Dorsolateral prefrontal cortex (tissue), 122 donors: ENCODE measurements at places on chromosomes 6 and 20. TPM values are rescaled to one million over a fixed set of nuclear protein-coding genes. Genes with fewer than 3 reads are reported as not detected.

GRCh38 chr6:99362678-99363268, 13.3 kb upstream of the FAXC start:
- no peak for DNase-seq

Gene HRH3
- 19.5 TPM for total RNA-seq

Gene SLC24A3
- 10.5 TPM for total RNA-seq

- no peak for DNase-seq
Observed at GRCh38 chr6:76772951-76773350, 690.3 kb downstream of the HTR1B start.

DNA sequence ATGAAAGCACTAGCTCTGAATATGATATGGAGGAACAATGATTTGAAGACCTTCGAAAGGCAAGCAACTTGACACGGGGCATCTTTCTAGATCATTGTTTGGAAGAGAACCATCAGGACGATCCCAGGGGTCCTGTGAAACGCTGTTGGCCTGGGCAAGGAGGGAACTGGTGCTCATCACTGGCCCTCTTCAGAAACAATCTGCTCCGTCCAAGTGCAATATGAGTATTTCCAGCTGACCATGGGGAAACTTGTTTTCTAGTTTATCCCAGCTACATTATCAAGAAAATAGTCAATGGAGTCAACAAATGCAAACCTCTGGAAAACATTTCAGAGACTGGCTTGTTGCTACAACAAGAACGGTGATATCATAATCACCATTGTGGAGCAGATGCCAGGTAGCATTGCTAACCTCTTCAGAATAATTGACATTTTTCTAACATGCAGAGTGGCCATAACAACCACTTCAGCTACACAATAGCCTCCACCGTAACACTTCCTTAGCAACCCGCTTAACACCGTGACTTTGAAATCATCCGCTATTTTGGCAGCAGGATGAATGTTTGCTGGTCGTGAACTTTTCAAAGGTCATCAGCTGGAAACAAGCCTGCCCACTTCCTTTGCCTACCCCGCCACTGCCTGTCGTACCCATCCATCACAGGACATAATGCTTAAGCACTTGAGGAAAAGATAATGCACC, 112.0 kb upstream of the PDE10A start:
- no peak for DNase-seq

Gene STK38
- total RNA-seq, result 17.4 TPM

DNA sequence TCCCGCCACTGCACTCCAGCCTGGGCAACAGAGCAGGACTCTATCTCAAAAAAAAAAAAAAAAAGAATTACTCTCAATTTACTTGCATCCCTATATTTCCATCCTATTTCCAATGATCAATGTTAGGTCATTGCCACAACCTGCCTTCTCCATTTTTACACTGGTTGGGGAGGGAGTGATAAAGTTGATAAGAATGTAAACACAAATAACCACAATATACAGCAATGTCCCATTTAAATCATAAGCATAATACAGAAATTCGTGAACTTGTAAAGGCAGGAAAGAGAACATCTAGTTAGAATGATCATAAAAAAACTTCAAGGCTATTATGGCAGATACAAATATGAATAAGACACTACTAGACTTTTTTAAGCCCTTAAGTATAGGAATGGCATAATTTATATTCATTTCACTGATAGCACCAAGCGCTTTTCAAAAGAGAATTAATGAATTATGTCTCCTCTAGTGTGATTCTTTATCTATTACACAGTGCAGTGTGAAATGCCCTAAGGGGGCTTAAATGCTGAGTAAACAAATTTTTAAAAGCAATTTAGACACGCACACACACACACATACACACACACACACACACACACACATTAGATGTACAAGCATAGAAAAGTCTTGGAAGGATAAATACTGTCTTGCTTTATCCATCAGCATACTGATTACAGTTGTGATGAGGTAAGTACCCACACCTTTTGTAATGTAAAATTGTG, 33.5 kb upstream of the RAB23 start:
- DNase-seq, result no peak

Gene HTR1E
- 12.3 TPM for total RNA-seq

DNA sequence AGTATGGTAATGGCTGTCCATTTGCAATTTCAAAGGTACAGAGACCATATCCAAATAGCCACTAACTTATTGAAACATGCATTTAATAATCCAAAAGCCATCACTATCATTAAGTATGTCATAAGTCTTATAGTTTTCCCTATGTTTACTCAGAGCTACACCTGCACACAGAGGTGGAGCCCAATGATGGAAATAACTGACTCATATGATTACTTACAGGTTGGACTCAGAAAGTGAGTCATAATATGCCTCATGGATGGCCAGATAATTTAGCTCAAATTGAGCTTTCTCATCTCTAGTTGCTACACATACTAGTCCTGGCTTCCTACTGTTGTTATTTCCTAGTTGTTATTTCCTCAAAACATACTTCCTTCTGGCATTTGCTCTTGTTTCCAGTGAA, 104.4 kb upstream of the KHDRBS2 start:
- no peak for DNase-seq

DNA sequence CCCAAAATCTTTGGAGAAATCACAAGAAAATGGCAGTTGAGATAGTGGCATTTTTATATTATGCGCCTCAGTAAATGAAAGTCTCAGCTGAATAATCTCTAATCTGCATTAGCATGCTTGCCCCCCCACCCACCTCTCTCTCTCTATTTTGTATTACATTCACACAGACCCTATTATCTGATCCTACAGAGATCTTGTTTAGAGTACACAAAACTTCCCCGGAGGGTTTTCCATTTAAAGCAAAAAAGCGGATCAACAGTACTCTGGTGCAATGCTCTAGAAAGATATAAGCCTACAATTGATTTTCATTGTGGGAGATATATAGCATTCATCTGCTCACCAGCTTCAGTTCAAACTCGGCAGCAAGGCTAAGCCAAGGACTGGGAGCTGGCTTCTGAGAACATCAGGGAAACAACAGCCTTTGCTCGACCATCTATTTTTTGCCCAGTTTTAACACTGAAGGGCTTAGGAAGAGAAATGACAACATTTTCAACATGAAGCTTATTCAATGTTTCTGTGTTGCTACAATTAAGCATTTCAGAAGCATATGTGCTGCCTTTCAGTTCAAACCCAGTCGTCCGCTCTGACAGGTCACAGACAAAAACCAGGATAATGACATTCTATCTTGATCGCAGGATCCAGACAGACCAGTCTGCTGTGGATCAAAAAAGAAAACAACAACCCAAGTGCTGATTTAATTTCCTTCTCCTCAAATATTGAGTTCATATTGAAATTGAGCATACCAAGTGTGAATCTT, 137.6 kb upstream of the ATXN1 start:
- no peak for DNase-seq

Gene AFG1L
- 21.2 TPM for total RNA-seq

DNA sequence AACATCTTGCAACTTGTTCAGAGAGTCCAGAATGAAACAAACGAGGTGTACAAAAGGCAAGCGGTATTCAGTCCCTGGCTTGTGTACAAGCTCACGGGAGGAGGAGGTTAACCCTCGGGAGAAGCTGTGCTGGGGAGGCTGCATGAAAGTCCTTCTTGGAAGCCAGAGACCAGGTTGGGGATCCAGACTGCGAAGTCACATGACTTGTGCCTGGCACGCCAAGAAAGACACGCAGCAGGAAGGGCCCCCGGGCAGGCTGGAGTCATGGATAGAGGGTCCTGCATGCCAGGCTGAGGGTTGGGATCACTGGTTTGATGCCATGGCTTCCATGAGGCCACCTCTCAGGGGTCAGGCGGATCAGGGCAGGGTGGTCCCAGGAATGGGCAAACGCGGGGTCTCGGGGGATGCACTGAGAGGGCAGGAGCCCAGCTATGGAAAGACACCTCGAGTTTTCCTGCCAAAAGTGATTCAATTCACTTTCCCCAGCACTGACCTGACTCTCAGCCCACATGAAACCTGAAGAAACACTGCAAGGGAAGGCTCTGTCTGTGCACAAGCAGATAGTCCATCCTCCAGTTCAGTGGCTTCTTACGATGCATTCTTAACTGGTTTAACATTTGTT, 79.4 kb downstream of the DLL1 start:
- peak; percentile 27 for DNase-seq

DNA sequence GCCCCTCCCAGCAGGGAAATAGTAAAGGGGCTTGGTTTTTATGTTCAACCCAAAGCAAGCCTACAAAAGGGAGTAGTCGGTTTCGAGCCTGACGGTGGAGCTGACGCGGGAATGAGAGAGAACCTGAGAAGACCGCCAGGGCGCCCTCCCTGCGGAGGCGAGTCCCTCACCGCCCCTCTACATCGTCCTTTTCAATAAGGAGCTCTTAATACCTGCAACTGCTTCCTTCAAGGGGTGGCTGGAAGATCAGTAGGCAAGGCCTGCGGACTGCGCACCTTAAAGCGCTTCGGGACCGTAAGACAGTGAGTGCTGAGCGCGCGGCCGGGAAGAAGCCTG, 709 bp upstream of the ZNF76 start:
- no peak for DNase-seq

Gene PI16
- 8.5 TPM for total RNA-seq

DNA sequence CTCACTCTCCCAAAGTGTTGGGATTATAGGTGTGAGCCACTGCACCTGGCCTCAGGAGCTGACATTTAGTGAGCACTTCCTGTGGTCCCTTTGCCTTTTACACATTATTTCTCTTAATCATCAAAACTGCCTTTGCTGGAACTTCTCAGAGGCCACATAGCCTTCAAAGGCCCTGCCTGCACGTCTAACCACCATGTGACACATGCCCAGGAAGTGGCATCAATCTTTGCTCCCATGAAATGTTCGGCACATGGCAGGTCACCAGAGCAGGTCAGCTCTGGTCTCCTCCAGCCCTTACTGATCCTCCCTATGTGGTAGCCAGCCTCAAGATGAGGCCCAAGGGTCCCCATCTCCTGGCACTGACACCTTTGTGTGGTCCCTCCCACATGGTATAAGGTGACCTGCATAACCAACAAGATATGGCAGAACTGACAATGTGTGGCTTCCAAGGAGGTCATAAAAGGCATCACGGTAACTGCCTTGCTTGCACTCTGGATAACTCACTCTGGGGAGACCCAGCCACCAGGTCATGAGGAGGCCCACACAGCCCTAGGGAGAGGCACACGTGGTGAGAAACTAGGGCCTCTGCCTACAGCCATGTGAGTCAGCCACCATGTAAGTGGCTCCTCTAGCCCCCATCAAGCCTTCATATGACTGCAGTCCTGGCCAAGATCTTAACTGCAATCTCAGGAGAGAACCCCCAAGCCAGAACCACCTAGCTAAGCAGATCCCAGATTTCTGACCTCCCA, 28.8 kb upstream of the HMGA1 start:
- no peak for DNase-seq

DNA sequence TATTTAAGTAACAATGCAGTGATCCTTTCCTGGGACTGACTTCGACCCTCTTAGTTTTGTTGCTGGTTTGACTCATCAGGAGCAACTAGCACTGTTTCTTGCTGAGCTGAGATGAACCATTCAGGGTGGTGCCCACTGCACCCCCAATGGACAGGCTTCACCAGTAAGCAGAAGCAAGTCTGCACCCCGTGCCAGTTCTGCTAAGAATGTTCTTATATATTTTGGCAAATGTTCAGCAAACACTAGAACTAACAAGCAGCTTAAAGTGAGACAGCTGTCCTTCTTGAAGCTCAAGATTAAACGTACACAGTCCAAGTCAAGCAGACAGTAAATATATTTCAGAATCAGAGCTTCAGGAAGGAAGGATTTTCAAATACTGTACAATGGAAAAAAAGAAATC, 561.3 kb upstream of the CDH4 start:
- DNase-seq, result no peak

Gene DCDC2
- total RNA-seq, result 1.4 TPM

DNA sequence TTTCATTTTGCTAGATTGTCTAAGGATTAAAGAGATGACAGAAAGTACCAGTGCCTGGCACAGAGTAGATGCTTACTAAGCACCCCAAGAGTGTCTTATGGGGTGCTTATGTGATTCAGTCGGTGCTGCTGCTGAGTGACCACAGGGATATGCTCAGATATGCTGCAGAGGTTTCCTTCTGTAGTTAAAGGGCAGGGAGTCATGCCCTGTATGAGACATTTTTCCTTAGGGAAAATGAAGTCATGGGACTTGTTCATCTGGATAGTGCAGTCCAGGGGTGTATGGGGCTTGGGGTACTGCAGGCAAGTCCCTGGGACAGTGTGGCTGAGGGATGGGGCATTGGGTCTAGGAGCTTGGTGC, 25.1 kb downstream of the TOX2 start:
- no peak for DNase-seq

DNA sequence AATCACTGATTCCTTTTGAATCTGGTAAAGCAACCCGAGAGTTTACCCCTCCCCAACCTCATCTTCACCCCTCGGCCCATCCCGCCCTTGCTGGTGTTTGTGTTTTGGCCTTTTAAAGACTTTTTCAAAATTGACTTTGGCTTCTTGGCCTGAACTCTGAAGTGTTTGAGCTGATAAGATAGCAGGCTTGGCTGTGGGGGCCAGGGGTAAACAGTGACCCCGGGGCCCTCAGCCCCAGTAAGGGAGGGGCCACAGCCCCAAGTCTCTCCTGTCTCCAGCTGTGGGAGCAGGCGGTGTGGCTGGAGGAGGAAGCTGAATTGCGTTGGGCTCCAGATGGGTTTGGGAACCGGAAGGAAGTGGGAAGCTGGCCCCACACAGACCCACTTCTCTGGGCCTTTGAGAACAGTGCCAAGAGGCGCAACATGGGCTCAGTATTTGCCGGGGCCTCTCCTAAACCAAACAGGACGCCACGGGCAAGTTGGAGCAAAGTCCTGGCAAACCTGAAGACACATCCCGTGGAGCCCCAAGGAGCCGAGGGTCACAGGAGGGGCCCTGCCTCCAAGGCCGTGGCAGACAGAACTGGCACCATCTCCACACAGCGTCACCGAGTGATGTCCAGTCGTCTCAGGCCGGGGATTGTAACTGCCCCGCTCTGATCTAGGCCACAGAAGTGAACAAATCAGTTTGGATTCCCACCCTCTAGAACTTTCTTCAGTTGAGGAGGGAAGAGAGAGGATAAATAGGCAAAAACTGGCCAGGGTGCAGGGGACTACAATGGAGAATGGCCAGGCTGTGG, 54.3 kb upstream of the PTPN1 start:
- no peak for DNase-seq

DNA sequence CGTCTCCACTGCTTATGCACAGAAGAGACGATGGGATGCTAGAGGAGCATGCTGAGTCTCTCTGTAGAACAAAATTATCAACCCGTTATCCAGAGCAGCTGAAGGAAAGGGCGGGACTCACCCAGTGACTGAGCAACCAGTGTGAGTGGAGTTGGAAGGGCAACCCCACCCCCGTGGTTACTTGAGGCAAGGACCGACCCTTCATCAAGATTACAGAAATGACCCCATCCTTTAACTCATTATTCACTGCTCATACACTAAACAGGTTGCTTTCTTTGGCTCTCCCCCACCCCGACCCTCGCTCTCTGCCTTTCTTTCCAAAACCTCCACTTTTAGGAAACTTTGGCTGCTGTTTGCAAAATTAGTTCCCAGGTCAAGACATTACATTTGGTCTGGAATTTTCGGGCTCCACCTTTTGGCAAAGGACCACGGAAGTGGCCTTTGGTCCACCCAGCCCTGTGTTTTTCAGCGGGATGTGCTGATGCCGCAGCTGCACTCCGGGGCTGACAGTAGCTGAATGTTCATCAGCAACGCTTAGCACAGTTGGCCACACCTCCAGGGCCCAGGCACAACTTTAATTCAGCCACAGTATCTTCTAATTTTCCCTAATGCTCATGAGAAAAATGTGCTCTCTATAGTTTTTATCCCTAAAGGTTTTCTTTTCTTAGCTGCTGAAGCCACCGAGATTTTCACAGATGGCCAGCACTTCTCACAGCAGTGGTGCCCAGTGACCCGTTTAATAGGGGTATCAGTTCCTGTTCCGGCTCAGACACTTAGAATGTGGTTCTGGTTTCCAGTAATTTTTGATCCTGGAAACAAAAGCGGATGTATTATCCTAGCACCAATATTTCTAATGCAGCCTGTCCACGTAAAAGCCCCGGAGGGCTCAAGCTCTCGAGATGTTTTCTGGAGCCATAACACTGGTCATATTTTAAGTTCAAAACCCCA, 103.6 kb upstream of the NXT1 start:
- DNase-seq, result no peak
